ENCODE measurements at places on chromosomes 16 and 17.

DNA sequence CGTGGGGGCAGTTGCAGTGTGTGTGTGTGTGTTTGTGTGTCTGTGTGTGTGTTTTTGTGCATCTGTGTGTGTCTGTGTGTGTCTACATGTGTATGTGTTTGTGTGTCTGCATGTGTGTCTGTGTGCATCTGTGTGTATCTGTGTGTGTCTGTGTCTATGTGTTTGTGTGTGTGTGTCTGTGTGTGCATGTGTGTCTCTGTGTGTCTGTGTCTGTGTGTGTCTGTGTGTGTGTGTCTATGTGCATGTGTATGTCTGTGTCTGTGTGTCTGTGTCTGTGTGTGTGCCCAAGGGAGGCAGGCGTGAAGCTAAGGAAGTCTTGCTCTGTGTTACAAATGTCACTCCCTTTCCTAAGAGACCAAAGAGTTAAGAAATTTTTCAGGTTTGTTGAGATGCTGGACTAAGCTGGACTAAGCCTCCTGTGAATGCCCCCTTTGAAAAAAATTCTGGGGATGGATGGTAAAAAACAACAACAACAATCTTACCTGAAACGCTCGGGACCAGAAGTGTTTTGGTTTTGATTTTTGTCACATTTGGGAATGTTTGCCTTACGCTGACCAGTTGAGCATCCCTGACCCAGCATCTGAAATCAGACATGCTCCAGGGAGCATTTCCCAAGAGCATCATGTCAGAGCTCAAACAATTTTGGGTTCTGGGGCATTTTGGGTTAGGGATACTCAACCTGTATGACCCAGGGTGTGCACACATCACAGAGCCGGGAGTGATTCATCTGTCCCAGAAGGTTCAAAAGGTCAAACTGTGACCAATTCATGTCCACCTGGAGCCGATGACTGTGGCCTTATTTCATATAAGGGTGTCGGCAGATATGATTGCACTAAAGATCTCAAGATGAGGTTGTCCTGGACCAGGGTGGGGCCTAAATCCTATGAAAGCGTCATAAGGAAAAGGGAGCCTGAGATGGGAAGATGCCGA, 48.6 kb upstream of the ZNF469 start:
- DNase-seq = no peak

- DNase-seq = peak; percentile 19
Observed at GRCh38 chr17:3964203-3965117, at the start of gene ATP2A3. Gene ATP2A3 (minus strand): TSS chr17:3964437. CDS start chr17:3964291, 146 bp downstream.

DNA sequence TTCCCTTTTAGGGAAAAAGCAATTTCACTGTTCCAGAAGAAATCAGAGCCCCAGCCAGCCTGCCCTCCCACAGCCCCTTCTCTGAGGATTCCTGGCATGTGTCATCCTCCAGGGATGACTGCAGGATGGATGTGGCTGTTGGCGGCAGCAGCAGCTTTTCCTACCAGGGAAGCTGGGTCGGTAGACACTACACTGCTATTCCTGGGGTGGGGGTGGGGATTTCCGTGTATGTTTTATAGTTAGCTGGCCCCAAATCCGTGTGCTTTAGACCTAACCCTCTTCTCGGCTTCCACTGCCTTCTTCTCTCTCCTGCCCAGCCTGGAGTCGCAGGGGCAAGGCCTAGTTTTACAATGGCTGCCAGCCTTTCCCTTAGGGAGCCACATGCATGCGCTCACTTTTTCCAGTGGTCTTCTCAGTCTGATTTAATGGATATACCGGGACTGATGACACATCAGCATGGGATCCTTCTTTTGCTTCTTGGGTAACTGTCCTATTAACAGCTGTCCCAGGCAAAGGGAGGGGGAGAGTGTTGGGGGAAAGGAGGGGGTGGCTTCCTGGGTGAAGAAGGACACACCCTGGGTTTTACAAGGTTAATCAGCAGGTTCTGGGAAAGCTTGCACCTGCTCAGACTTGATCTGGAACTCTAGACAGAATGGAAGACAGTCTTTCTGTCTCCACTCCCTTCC, 2.7 kb upstream of the NFE2L1 start:
- no peak for DNase-seq

DNA sequence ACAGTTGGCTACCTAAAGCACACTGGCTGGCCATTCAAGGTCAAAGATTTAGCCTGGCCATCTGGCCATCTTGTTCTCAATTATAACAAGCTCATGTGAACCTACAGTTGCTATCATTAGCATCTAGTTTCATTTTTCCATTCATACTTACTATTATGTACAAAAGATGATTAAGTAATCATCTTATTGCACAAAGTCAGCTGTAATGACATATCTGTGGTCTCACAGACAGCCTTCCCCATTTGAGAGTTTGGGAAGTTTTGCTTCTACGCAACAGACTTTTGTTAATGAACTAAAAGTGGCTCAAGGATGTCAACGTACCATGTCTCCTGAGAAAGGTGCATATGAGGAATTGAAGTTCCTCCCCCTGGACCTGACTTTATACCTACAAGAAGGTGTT, 51.3 kb downstream of the HS3ST3B1 start:
- DNase-seq = no peak

GRCh38 chr17:49516180-49516579, 21.1 kb downstream of the NGFR start:
- DNase-seq = no peak

- DNase-seq = no peak
Observed at GRCh38 chr16:72467157-72467759, 295.3 kb upstream of the PMFBP1 start.

DNA sequence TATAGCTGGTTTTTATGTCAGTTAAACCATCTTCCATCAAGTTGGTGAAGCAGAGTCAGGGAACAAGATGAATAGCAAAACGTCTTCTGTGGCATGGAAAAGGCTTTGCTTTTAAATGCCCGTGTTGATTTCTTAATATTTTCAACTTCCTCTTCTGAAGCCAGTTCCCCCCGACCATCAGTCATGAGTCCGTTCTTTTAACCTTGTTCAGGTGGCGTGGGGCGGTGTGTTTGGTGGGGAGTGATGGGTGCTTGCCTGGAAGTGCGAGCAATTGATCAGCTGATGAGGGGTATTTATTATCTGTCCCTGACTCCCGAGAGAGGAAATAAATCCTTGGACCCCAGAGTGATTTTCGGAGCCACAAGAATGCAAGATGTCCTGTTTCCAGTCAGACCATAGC, 147.1 kb downstream of the WWOX start:
- no peak for DNase-seq

DNA sequence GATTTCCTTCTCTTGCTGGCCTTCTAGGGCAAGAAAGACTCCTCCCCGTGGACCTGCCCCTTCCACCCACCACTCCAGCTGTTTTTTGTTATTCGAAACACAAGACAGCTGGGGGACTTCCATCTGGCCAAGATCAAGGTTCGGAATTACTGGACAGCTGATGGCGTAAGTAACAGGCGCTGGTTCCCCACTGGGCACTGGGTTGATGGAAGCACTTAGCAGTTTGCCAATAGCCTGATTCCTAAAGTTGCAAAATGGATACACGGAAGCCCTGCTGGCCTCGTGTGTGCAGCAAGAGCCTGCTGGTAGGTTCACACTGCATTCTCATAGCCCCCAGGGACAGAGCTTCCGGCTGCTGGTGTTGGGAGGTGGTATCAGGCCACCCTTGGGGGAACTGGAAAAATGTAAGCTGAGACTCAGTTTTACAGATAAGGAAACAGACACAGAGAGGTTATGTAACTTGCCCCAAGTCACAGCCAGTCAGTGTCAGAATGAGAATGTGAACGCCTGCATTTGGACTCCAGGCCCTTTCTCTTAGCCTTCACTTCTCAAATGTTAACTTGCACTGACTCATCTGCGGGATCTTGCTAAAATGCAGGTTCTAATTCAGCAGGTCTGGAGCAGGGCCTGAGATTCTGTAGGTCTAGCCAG, 171.7 kb downstream of the KATNIP start:
- DNase-seq = no peak

DNA sequence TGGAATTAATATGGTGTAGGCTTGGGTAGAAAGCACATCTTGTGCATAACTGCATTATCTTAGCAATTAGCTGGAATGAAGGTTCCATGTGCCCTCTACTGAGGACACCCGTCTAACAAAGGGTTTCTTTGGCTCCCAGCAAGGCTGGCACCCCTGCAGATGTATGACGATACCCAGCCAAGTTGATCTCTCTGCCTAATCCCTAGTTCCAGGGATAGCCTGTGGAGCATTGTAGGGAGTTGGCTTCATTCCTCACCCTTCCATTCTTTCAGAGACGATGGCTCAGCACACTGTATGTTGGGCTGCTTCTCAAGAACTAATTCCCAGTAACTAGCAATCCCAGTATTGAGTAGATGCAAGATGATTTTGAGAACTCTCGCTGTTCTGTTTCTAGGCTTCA, 182.5 kb downstream of the SNX29 start:
- DNase-seq = no peak

- DNase-seq = no peak
Observed at GRCh38 chr17:35082073-35082657, 18.7 kb upstream of the RFFL start.

GRCh38 chr17:70464995-70465394, 295.7 kb downstream of the KCNJ2 start:
- DNase-seq = no peak

GRCh38 chr17:8155996-8156245, 3.7 kb upstream of the PER1 start:
- no peak for DNase-seq

All from activated naive CD8-positive, alpha-beta T cell treated with anti-CD3 and anti-CD28 coated beads, Interleukin-2, amount 50 U/mL, for 16 hours (primary cell).